ENCODE measurements at places on chromosomes 4 and X. TPM values are rescaled to one million over a fixed set of nuclear protein-coding genes. Genes with fewer than 3 reads are reported as not detected.

DNA sequence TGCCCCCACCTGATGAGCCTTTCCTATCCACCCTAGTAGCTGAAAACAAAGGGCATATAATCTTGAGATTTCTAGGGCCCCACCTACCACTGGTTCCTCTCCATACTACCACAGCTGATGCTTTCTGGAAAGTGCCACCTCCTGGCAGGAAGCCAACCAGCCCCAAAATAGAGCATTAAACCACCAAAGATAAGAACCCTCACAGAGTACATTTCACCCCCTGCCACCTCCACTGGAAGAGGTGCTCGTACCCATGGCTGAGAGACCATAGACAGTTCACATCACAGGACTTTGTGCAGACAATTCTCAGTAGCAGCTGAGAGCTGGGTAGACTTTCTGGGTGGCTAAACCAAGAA is 94.1 kb downstream of the IRS4 start:
- no peaks in the 10 kb centered on the region for H3K27me3 ChIP-seq
- H3K36me3 ChIP-seq = no peaks in the 10 kb centered on the region
- H3K4me1 ChIP-seq = no peaks in the 10 kb centered on the region
- no peak overlapping the region for H3K27ac ChIP-seq

- H3K36me3 ChIP-seq = no peaks in the 10 kb centered on the region
- peak overlapping the region; percentile 15 for H3K4me3 ChIP-seq
- DNase-seq = no peak
- peak overlapping the region; percentile 52 for H3K27ac ChIP-seq
- H3K27me3 ChIP-seq = no peaks in the 10 kb centered on the region
Observed at GRCh38 chr4:180542445-180543100, 1700.6 kb upstream of the TENM3 start.

Gene ACE2
- total RNA-seq = 0.10 TPM

GRCh38 chr4:156290811-156291210 is 337.1 kb upstream of the CTSO start:
- H3K4me1 ChIP-seq = peaks cover 5% of the 10 kb centered on the region
- no peaks in the 10 kb centered on the region for H3K27me3 ChIP-seq
- H3K4me3 ChIP-seq = peak overlapping the region; percentile 47
- no peaks in the 10 kb centered on the region for H3K36me3 ChIP-seq

- no peak overlapping the region for H3K4me3 ChIP-seq
- no peak overlapping the region for H3K27ac ChIP-seq
- no peaks in the 10 kb centered on the region for H3K4me1 ChIP-seq
- peak; percentile 50 for DNase-seq
- H3K36me3 ChIP-seq = no peaks in the 10 kb centered on the region
- H3K27me3 ChIP-seq = no peaks in the 10 kb centered on the region
Observed at GRCh38 chr4:121863799-121864198, 6.5 kb downstream of the BBS7 start.
